ENCODE measurements at places on chromosomes 2 and 18.

DNA sequence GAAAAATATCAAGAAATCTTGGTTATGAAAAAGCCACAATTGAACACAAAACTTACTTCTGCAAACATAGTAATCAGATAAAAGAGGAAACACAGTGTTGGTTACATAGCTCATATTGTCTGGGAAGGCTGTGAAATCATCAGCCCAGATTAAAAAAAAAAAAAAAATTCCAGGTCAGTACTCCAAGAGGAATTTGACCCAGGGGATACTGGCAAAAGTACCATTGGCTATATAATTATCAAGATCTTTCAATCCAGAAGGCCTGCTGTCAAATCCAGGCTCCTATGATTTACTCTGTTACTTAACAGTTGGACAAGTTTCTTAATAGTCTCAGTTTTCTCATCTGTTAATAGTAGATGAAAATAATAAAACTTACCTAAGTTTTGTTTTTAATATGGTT lies 12.9 kb upstream of the IKZF2 start:
- DNase-seq: no peak

- DNase-seq: no peak
Measured at GRCh38 chr2:53498210-53498609, 269.4 kb upstream of the CHAC2 start.

- DNase-seq: no peak
Measured at GRCh38 chr18:7537145-7537544, 30.0 kb upstream of the PTPRM start.

- DNase-seq: peak; percentile 88
Measured at GRCh38 chr2:127526132-127527000, at the start of gene IWS1. TSS of gene IWS1 (minus strand) at chr2:127526489. CDS start at chr2:127526208, 281 bp downstream.

DNA sequence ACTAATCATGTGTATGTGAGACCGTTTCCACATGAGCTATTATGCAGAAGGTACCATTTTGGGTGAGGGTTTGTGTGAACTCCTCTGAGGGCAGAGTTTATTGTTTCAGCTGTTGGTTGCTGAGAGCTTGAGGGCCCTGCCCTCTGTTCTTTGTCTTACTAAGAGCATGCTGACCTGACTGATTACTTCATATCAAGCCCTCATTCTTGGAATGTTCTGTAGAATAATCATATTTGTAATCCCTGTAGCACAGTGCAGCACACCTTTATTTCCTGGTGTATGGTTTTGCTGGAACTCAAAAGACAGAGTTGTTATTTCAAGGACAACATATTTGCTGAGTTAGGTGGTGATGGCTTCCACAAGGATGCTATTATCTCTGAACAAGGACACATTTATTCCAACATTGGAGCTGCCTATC lies 118.5 kb downstream of the GALNT3 start:
- DNase-seq: no peak

DNA sequence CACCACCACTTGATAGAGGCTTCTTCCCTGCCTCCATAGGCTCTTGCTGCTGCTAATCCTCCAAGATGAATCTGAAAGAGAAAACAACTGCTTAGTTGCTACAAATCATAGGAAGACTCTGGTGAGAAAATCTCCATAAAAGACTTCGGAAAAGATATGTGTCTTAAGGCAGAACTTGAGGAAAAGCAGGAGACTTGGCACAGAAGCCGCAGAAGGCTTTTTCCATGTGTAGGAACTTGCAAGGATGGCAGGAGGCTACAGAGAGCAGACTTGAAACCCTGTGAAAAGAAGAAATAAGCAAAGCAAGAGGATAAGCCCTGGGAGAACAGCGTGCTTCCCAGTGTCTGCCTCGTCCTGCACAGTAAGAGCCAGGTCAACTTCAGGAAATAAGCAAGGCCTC lies 128.2 kb upstream of the NDUFV2 start:
- DNase-seq: no peak

DNA sequence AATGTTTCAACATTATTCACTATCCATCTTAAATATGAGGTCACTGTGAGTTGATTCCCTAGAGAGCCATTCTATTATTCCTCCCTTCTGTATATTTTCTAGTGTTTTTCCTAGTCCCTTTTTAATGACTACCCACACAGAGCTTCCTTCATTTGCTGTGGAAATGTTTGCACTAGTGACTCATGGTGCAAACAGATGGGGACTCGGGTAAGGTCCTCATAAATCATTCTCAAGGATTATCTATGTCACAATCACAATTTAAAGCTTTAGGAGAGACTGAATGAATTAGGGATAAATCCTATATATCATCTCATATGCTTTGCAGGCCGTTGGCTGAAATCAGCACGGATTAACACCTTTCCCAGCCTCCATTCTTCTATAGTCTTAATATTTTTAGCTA lies 159.6 kb downstream of the DCC start:
- DNase-seq: no peak

DNA sequence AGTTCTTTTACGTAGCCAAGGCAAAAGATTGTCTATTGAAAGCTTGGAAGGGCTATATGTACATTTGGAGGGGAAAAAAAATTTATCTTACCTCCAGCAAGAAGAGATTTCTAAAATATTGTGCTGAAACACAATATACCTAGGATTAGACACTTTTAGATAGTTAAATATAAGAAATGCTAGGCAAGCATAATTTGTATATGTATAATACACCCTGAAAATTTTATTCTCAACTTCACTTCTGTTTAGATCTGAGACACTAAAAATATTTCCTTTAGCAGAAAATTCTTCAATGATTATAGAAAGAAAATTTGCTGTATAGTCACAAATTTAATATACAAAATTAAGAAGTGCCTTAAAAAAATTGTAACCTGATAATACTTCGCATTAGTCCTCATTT lies 42.6 kb downstream of the ITGAV start:
- no peak for DNase-seq

GRCh38 chr2:208175840-208176153 lies 12.4 kb upstream of the CRYGA start:
- no peak for DNase-seq

DNA sequence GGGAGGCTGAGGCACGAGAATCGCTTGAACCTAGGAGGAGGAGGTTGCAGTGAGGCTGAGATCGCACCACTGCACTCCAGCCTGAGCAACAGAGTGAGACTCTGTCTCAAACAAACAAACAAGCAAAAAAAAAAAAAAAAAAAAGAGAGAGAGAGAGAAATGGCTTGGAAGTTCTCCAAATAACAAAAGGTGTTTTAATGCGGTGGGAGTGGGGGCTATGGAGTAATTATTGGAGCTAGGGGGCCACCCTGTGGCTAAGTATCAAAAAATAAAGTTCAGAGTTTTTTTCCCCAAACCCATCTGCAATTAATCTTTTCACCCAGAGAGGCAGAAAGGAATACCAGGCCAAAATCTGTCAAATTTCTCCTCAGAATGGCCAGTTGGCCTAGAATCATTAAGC lies 23.0 kb upstream of the CEP68 start:
- DNase-seq: no peak

- DNase-seq: no peak
Measured at GRCh38 chr2:23350041-23350791, 34.8 kb upstream of the KLHL29 start.
